ENCODE measurements at places on chromosomes 12 and 14.

GRCh38 chr12:69514845-69515244 is 44.7 kb downstream of the FRS2 start:
- no peak for DNase-seq

DNA sequence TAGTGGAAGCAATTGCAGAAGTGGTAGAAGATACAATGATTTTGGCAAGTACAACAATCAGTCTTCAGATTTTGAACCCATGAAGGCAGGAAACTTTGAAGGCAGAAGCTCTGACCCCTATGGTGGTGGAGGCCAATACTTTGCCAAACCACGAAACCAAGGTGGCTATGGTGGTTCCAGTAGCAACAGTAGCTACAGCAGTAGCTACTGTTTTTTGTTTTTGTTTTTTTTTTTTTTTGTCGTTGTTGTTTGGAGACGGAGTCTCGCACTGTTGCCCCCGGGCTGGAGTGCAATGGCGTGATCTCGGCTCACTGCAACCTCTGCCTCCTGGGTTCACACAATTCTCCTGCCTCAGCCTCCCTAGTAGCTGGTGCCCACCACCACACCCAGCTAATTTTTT is 47.4 kb downstream of the IFNG-AS1 start:
- no peak for DNase-seq

- no peak for DNase-seq
Measured at GRCh38 chr12:57549909-57550640, at the start of gene KIF5A. Gene KIF5A (plus strand): TSS chr12:57550044. CDS start chr12:57550272, 228 bp downstream.

DNA sequence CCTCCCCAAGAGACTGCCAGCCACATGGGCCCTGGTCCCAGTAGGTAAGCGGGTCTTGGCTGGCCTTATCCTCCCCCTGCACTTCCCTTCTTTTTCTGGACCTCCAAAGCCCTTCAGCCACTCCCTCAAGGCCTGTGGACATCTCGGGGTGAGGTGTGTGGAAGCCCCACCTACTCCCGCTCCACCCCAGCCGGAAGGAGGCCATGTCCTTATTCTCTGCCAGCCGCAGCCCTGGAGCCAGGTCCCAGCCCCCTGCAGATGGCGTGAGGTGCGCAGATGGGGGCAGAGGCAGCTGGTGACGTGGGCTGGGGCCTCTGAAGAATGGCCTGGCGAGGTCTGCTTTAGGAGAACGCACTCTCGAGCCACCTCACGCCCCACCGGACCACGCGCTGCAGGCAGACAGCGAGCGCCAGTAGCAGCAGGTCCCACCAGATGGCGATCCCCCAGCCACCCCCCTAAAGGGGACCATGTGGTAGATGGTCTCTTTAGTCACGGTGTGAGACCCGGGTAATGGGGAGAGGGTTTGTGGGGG is 167.1 kb downstream of the TSPAN9 start:
- DNase-seq: no peak

DNA sequence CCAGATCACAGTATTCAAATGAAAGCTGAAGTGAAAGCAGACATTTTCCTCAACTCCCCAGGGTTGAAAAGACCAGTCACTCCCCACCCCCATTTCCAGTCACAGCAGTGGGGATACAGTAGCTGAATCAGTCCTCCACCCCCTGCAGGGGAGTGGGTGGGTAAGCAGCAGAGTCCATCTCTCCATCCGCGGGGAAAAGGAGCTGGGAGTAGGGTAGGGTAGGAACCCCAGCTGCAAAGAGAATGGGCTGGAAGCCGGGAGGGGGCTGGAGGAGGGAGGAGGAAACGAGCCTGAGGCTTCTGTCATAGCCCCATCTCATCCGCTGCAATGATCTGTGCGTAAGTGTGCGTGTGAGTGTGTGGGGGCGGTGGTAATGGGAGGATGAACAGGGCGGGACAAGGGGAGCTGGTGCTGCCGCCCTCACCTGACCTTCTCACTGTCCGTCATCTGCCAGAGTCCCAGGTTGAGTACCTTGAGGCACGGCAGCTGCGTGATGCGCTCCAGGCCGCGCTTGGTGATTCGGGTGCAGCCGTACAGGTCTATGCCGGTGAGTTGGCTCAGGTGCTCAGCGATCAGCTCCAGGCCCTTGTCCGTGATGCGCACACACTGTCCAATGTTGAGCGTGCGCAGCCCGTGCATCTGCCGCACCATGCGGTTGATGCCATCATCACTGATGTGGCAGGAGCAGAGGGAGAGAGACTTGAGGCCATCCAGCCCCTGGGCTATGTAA is 1.8 kb downstream of the FBXL14 start:
- no peak for DNase-seq

- DNase-seq: no peak
Measured at GRCh38 chr12:47834199-47834903, 14.6 kb upstream of the HDAC7 start.

DNA sequence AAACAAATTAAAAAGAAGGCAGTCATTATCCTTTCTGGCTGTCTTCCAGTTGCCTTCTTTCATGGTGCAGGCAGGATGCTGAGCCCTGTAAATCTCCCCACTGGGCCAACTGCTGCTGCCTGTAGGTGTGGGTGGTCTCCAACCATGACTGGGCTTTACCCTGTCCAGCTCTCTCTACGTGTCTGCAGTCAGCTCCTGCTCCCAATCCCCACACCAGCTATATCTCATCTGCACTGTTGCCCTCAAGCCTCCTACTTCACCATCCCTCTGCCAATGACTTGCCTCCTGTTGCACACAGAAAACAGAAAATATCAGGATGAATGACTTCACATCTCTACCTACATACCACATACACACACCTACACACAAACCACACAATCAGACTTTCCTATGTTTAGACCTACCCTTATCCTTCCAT is 39.7 kb upstream of the PSMA6 start:
- no peak for DNase-seq

GRCh38 chr12:4303750-4304149 is 17.3 kb upstream of the TIGAR start:
- no peak for DNase-seq

- DNase-seq: peak; percentile 66
Measured at GRCh38 chr14:77024171-77024691, 4.3 kb downstream of the IRF2BPL start.

Data from HepG2 (cell line).